ENCODE measurements at places on chromosomes 13 and 19.

DNA sequence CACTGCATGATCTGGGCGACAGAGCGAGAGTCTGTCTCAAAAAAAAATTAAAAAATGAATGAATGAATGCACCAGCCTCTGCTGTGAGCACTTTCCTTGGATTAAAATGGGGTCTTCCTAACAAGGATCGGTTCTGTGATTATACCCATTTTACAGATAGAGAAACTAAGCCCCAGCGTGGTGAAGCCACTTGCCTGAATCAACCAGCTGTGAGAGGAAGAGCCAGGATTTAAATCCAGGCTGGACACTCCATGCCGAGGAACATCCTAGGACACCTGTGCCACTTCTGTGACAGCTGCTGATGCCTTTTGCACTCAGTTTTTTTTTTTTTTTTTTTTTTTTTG, 14.1 kb downstream of the TLE5 start:
- DNase-seq, result no peak

GRCh38 chr19:52115526-52116053, 20.0 kb upstream of the ZNF841 start:
- no peak for DNase-seq

- DNase-seq, result peak; percentile 9
These were observed 412.8 kb downstream of the ZNF536 start for GRCh38 chr19:30784850-30785457.

DNA sequence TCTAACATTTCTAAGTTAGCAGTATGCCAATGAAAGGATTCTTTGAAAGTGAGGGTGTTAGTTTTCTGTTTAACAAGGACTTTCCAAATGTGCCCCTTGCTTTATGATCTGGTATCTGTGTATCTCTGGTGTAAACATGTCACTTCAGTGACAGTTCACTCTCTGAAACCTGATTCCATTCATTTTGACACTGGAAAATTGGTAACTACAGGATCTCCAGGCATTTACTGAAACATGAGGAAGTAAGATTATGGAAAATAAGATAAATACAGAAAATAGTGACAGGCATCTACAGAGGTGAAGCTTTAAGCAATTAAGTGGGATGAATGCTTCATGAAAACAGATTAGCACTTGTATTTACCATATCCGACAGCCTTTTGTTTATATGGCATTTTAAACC, 101.6 kb upstream of the MYO16 start:
- DNase-seq, result no peak

- DNase-seq, result no peak
These were observed 11.7 kb upstream of the SULT2A1 start for GRCh38 chr19:47897861-47898260.

- no peak for DNase-seq
These were observed 190.0 kb upstream of the IRS2 start for GRCh38 chr13:109976206-109976997.

DNA sequence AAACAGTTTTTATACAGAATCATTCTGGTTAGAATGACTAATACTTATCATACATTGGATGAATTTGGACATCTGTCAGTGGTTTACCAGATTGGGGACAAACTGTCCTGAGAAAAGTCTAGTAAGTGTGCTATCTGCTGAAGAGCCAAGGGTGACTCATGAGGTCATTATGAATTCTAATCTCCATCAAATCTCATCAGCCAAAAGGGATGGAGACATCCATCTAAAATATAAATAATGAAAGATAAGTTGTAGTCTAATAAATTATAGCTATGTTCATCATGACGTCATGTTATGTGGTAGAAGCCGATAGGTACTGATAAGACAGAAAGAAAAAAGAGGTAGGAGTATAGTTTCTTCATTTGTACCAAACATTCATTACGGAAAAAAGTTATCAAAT, 804.4 kb downstream of the PCDH9 start:
- no peak for DNase-seq

Measured in NCI-H69 (cell line).